ENCODE measurements at places on chromosomes 11 and 22. TPM values are rescaled to one million over a fixed set of nuclear protein-coding genes. Genes with fewer than 3 reads are reported as not detected.

- DNase-seq: no peak
Observed at GRCh38 chr22:17699696-17700340, 61.3 kb downstream of the BCL2L13 start.

DNA sequence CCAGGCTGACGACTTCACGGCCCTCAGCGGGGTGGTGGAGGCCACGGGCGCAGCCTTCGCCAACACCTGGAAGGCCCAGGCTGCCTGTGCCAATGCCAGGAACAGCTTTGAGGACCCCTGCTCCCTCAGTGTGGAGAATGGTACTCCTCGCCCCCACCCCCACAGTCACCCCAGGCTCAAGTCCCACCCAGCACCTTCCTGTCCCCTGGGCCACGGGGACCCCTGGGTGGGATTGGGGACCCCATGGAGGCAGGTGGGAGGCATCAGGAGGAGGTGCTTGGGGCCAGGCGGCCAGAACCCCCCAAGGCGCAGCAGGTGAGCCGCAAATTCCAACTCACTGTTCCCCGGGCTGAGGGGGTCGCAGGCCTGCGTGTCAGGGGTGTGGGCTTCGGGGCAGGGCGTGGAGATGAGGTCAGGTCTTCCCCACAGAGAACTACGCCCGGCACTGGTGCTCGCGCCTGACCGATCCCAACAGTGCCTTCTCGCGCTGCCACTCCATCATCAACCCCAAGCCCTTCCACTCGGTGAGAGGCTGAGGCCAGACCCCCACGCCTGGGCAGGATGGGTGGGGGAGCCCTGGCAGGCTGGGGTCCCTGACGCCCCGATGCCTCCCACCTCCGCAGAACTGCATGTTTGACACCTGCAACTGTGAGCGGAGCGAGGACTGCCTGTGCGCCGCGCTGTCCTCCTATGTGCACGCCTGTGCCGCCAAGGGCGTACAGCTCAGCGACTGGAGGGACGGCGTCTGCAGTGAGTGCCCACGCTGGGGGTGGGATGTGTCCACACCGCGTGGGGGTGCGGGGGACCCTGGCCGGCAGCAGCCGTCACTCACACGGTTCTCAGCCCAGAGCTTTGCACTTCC lies 9.4 kb downstream of the MUC5B start:
- peak; percentile 74 for DNase-seq

The TMEM25 gene
- total RNA-seq: 17.5 TPM

The APOBEC3H gene
- total RNA-seq: not detected

DNA sequence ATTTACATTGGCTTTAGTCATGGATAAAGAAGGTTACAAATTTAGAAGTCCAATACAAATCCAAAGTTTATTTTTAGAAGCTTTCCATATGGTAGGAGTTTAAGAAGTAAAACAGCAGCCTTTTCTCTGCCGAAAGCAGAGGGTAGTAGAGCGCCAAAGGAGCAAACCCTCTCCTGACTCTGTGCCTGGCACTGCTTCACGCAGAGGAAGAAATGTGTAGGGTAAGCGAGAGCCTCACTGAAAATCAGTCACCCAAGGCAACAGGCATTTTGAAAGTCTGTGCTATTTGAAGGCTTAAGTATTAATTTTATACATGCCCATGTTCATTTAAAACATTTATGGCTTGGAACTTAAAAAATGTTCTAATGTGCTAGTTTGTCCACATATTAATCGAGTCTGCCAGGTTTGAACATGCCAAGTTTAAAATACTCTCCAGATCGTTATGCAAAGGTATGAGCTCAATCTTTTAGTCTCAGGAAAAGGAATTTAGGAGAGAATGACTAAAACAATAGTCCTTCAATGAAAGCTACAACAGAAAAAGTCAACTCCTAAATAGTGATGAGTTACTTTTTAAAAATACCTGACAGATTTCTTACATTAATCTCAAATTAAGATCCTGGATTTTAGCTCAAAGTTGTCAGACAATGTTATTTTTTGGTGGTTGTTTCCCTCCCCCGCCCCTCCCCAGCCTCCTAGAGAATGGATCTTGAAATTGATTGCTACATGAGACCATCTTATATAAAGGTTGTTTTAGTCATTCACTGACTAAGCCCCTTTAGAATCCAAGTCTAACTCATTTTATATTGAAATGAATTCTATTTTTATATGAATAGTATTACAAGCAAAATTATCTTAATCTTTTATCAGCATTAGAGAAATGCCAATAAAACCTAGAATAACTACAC lies 38.7 kb downstream of the MRTFA start:
- DNase-seq: peak; percentile 16

- DNase-seq: no peak
Observed at GRCh38 chr11:16195651-16196050, 160.7 kb downstream of the SOX6 start.

Data from H7 (cell line).